ENCODE measurements at places on chromosomes 2 and 18.

- no peak for DNase-seq
Measured at GRCh38 chr2:70088598-70089219, 1.4 kb downstream of the PCBP1 start.

GRCh38 chr2:10260130-10260529 is 42.6 kb upstream of the HPCAL1 start:
- no peak for DNase-seq

DNA sequence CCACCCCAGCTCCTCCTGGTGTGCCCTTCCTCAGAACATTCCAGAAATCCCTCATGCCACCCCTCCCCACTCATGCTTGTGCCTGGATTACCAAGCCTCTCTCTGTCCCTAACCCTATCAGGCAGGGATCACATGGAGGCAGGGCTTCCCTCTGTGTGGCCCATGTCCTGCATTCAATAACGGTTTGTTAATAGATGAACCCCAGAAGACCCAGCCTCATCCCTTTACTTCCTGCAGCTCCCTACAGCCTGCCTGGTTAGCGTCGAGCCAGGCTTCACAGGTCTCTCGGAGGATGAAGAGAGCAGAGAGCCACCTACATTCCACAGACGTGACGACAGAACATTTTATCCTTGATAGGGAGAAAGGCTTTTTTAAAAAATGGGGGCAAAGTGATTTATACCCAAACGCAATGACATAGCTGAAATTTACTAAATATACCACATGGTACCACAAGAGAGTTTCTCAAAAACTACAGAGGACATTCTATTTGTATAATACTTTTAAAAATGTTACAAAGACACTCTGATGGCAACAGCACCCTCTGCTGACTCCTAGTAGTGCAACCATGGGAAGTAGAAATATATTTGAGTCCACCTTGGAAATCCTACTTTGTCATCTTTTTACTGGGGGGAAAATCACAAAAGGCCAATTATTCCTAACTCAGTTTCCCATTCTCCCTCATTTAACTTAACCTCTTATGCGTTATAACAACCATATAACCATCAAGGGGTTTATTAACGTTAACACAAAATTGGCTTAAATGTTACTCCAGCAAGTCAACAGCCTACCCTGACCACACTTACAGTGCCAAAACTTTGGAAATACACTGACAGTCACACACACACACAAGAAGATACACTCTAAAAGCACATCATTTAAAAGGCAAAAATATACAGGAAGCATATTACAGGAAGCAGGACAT is 30.7 kb downstream of the FBXO15 start:
- no peak for DNase-seq

DNA sequence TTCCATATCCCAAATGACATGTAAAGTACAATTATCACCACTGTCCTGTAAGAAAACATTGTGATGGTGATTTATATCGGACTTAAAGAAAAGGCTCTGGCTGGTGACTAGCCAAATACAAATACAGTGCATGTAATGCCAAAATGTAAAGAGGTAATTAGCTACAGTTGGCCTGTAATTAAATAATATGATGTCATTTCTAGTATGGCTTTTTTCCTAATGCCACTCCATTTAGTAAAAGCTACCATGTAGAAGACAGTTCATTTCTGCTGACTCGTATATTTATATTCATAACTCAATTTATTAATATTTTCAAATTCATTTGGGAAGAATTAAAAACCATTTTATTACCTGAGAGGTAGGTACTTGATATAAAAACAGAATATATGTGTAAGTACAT is 815.7 kb downstream of the ERBB4 start:
- no peak for DNase-seq

GRCh38 chr2:44772669-44773378 is 168.7 kb upstream of the SIX3 start:
- no peak for DNase-seq

GRCh38 chr2:231523451-231524285 is 6.6 kb downstream of the NMUR1 start:
- peak; percentile 61 for DNase-seq

- DNase-seq: no peak
Measured at GRCh38 chr2:145124085-145124484, 604.2 kb upstream of the ZEB2 start.

DNA sequence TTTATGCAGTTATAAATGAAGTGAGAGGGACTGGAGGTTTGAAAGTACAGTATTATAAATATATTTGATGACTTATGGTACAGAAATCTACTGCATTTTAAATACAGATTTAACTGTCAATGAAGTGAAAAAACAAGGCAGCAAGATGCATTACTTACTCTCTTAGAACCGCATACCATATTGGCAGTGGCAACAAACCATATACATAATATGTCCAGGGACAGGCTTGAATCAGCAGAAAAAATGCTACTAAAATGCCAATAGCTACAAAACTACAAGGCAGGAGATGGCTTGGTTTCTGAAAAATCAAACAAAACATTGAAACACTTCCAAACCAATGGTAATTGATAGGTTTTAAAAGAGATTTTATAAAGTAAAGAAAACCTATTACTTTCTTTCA is 77.2 kb downstream of the PIGN start:
- DNase-seq: no peak

GRCh38 chr2:133097666-133098065 is 427.7 kb upstream of the LYPD1 start:
- no peak for DNase-seq

Data from activated naive CD8-positive, alpha-beta T cell treated with anti-CD3 and anti-CD28 coated beads, Interleukin-2, amount 10 ng/mL, durations not matched to agents 7 days and 5 days (primary cell).